Kidney tubule cell (primary cell): ENCODE measurements at places on chromosomes 1 and 21.
A peak's percentile ranks its signal among the peaks of the same experiment; 100 is the strongest.

GRCh38 chr1:97814121-97814520 lies 106.7 kb downstream of the DPYD start:
- DNase-seq, result peak; percentile 26

- DNase-seq, result no peak
These were observed 6.1 kb downstream of the AKR7A2 start for GRCh38 chr1:19305880-19306279.

GRCh38 chr1:2208309-2209239 lies 14.0 kb upstream of the FAAP20 start:
- DNase-seq, result peak; percentile 88

GRCh38 chr1:191163621-191164020 lies 686.0 kb upstream of the BRINP3 start:
- no peak for DNase-seq

- DNase-seq, result no peak
These were observed 71.5 kb downstream of the MACF1 start for GRCh38 chr1:39275836-39276507.

DNA sequence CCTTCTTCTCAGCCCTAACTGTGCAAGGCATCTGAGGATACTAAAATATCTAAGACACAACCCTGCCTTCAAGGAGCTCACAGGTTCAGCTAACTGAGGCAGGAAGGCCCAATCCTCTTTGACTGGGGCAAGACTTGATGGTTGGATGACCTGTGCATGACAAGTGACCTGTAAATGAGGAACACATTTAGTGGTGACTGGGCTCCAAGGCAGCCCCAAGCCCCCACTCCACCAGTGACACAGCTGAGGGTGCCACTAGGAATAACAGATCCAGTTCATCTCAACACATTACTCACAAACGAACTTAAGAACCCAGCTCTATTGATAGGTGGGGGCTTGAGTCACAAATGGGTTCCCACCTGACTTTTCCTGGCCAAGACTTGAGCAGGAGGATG lies 244.7 kb upstream of the IRF2BP2 start:
- no peak for DNase-seq

DNA sequence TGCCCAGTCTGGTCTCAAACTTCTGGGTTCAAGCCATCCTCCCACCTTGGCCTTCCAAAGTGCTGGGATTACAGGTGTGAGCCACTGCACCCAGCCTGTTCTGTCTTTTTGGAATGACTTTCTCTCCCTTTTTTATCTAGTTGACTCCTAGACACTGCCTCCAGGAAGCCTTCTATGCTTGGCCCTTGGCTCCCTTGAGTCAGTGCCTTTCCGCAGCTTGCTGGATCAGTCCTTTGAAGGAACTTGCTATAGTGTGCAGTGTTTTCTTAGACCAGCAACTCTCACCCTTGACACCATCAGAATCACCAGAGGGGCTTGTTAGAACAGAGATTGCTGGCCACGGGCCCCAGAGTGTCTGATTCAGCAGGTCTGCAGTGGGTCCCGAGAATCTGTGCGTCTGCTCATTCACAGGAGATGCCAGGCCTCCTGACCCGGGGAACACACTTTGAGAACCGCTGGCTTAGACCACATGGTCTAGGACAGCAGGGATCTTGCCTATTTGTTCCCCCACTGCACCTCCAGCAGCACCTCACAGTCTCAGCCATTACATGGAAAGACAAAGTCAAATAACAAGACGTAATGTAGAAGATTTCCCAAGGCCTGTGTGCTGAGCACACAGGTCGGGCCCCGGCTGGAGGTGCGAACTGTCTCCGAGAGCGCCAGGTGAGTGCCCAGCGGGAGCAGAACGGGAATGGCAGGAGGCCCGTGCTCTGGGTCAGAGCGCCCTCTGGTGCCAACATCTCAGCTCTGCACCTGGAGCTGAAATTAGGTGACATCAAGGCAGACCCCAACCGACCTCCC lies 27.4 kb upstream of the CTPS1 start:
- peak; percentile 75 for DNase-seq

DNA sequence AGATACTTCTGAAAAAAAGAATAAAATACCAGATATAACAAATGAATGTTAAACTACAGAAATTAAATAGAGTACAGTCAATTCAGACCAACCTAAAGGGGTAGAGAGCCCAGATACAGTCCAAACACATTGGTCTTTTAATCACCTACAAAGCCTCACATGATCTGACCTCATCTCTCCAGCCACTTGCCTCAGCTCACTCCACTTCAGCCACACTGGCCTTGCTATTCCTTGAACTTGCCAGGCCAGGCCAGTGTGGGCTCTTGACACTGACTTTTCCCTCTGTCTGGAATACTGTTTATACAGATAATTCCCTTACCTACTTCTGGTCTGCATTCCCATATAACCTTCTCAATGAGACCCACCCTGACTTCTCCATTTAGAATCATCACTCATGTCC lies 17.0 kb upstream of the PPIE start:
- DNase-seq, result no peak

GRCh38 chr1:244642526-244642925 lies 10.4 kb upstream of the DESI2 start:
- no peak for DNase-seq

DNA sequence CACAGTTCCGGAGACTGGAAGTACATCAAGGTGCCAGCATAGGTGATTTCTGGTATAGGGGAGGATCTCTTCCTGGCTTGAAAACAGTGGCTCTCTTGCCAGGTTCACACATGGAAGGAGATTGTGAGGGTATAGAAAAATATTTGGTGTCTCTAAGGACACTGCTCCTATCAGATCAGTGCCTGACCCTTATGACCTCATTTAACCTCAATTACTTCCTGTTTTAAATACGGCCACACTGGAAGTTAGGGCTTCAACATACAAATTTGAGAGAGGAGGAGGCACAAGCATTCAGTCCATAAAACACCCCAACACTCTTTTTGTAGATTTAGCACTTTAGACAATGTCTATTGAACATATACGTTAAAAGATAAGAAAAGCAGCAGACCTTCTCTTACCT lies 37.0 kb downstream of the COL6A1 start:
- DNase-seq, result no peak

- DNase-seq, result no peak
These were observed 696 bp downstream of the SCNN1D start for GRCh38 chr1:1280782-1281481.

DNA sequence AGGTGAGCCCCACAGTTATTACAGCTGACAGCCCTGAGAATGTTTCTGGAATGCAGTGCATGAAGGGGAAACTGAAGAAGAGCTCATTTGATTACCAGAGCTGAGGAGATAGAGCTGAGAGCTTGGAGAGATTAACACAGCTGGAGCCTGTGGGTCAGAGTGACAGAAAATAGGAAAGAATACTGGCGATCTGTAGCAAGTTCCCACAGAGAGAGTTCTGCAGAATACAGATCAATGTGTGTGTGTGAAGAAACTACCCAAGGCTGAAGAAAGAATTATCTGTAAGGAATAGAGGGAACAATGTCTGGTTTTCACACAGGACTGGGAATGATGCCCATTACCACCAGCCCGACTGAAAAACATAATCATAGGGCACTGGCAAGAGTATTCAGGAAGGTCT lies 103.6 kb upstream of the SNX7 start:
- DNase-seq, result no peak

DNA sequence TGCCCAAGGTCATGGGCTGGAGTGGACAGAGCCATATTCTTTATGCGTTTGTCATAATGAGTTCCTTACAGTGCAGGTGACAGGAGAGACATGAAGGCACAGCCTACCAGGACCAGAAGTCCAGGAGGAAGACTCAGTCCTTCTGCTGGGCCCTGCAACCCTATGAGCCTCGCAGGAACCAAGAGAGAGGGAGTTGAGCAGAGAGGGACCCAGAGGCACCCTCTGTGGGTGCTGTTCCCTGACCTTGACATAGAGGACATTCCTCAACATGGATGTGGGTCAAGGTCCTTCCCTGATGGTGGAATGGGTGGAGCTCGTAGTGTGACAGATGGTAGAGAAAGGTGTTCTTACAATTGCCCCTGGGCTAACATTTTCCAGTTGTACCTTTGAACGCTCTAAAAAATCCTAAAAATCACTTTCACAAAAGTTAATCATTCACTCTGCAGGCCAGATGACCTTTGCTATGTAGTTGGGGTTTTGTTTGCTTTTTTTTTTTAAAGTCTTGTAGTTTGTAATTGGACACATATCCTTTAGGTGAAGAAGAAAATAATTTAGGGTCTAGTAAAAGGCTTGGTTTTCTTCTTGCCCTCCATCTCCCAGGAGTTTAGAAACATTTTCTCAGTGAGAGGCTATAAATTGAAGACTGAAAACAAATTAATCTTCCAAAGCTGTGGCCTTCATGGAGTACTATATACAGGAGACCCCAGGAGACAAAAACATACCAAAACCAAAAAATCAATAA lies 41.9 kb downstream of the MAB21L3 start:
- DNase-seq, result no peak

- no peak for DNase-seq
These were observed 5.1 kb upstream of the ANGPTL1 start for GRCh38 chr1:178875936-178876335.

DNA sequence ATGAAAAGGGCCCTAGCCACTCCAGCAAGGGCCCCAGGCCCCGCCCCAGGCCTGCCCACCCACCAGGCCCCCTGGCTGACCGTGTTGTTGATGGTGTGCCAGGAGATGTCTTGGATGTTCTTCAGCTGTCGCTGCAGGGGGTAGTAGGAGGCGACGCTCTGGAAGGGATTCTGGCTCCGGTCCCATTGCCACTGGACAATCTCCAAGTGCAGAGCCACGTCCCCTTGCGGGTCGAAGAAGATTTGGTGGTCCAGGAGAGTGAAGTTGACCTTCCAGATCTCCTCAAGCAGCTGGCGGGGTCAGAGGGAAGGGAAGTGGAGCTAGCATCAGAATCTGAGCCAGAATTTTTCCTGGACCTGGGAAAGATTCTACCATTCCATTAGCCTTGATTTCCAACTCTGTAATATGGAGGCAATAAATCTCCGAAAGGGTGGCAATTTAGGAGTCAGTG lies 10.2 kb downstream of the TAS1R2 start:
- DNase-seq, result no peak

GRCh38 chr1:118306851-118307250 lies 121.8 kb upstream of the SPAG17 start:
- no peak for DNase-seq

DNA sequence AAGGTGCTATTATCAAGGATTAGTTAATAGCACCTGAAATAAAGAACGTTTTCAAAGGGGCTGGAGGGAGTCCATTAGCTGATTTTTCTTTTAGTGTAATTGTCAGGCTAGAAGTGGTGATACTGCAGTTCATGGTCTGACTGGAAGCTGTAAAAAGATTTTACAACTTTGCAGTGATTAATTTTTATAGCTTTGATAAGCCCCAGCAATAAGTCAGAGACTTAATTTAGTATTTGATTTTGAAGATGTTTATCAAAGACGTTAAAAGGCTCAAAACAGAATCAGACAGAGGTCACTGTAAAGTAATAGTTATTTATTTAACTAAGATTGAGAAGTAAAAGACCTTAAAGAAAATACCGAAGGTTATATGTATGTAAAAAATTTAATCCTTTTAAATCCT lies 165.5 kb upstream of the FMN2 start:
- no peak for DNase-seq

DNA sequence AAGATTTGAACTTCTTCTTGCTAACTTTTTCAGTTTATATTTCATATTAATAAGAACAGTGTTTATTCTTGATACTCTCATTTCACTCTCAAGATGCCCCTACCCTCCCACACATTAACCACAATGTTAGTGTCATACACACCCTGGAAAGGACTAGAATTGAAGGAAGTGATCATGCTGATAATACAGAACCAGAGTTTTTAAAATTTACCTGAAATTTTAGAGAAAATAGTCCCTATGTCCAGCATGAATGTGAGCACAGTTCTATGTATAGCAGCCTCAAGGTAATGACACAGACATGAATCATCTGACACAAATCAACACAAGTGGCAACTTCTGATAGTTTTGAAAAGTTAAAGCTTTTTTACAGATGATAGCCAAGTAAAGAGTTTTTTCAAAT lies 26.0 kb downstream of the RGS1 start:
- no peak for DNase-seq

- DNase-seq, result no peak
These were observed 88.8 kb downstream of the PRDM2 start for GRCh38 chr1:13788795-13789194.

DNA sequence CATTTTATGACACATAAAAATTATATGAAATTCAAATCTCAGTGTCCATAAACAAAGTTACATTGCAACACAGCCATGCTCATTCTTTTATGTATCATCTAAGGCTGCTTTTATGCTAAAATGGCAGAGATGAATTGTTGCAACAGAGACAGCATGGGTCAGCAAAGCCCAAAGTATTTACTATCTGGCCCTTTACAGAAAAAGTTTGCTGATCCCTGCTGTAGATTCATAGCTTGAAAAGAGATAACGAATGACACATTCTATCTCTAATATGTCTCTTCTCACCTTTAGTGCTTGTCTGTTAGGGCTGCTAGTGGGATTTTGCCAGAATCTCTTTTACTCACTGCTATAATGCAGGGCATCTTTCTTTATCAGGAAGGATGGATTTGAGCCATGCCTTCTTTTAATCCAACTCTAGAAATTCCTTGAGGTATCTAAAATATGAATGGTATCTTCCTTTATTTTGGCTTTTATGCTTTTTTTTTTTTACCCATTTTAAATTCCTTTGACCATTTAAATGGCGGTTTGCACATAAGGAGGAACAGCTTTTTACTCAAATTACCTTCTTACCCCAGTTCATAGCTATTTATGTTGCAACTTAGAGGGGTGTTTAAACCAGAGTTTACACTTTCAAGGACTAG lies 598.2 kb downstream of the PLPP3 start:
- no peak for DNase-seq

GRCh38 chr1:28160782-28161266 lies 15.7 kb downstream of the PTAFR start:
- DNase-seq, result peak; percentile 30

- peak; percentile 59 for DNase-seq
These were observed 46.5 kb upstream of the COA6 start for GRCh38 chr1:234326497-234327366.

DNA sequence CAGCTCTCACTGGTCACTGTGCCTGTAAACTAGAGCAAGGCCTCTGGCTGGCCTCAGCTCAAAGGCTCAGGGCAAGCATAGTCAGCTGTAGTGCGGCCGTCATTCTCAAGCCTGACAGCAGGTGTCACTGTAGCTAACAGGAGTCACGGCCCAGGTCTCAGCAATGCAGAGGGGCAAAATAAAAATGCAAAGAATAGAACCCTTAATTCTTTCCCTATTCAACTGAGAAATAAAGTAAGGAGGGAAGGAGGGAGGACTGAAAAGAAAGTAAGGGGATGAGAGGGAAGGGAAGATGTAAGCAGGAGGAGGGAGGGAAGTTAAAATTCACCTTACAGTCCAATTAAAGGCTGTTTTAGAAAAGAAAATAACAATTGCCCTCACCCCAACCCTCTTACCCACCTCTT lies 106.1 kb downstream of the KIAA0319L start:
- DNase-seq, result peak; percentile 66
